ENCODE measurements at places on chromosomes 16 and 17.

GRCh38 chr16:57422026-57422944, 17.7 kb downstream of the CCL17 start:
- DNase-seq = no peak

GRCh38 chr17:75754378-75755204, 10.4 kb downstream of the GALK1 start:
- DNase-seq = no peak

DNA sequence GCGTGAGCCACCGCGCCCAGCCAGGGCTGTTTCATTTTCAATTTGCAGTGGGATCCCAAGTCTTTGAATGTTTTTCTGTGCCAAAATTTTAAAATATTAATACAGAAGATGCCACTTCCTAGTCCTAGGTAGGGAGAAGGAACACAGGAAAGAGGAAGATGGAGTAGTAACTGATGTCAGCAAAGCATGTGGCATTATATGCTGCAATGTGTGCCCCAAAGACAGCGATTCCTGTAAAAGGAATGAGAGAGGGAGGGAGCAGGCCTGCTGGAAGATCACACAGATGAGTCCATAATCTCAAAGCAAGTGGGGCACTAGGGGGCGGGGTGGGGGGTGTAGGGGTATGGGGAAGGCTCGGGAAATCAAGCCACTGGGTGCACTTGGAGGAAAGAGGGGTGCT, 23.4 kb upstream of the SSTR2 start:
- no peak for DNase-seq

GRCh38 chr17:63476459-63476853, 405 bp upstream of the ACE start:
- DNase-seq = peak; percentile 9

- DNase-seq = no peak
Measured at GRCh38 chr16:87604634-87605111, 2.4 kb downstream of the JPH3 start.

DNA sequence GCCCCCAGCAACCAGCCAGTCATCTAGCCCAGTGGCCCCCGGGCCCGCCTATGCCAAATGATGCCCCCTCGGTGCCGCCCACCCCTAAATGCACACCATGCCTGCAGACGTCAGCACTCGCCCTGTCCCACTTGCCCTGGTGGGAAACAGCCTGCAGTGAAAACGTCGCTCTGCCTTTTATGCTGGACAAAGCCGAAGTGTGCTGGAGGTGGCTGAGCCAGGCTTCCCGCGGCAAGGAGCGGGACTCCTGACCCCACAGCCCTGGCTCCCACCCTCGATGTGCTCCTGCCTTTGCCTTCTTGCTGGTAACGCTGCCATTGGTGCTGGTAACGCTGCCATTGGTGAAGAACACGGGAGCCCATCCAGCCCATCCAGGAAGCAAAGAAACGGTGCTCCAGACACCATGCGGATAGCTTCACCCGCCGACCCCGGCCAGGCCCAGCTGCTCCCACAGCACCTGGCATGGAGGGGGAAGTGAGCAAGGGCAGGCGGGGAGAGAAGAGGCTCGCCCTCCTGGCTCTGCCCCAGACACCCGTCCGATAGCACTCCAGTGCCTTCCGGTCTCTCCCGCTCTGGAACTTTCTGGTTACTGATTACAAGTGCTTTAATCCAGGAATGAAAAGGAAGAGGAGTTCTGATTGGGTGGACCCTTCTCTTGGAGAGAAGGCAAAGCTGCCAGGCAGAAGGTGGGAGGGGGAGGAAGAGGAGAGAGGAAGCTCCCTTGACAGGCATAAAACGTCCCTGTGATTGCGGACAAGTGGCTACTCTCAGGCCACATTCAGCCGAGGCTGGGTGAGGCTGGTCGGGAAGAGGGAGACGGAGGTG, 4.0 kb upstream of the BAIAP2 start:
- no peak for DNase-seq

DNA sequence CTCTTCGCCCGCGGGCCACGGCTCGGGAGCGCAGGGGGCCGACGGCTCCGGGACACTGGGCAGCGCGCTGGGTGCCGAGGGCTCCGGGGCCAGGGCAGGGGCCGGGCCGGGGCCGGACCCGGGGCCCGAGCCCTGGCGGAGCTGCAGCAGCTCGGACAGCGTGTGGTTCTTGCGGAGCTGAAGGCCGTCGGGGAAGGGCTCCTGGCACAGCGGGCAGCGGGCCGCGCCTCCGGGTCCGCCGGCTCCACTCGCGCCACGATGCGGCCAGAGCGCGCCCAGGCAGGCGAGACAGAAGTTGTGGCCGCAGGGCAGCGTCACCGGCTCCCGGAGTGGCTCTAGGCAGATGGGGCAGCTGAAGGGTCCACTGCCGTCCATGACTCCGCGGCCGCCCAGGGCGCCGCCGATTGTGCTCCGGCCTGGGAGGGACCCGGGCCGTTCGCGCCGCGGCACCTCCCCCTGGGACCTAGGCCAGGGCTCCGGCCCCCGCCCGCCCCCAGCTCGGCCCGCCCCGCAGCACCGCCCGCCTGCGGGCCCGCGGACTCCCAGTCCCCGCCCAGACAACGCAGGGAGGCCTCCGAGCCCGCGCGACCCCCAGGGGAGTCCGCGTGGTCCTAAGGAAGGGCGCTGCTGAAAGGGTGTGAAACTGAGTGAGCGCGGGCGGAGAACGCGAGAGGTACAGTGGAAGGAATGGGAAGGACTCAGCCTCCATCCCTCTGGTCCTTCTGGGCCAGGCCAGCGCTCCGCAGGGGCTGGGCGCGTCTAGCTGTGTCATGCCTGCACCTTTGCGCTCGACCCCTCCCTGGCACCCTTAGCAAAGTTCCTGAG, at the start of gene TRIM47:
TRIM47 (minus strand) TSS at position 408 of the 825 bp plus-strand sequence; CDS start at position 375, 33 bp downstream.
- DNase-seq = no peak

- no peak for DNase-seq
Measured at GRCh38 chr17:48894886-48895285, 2.3 kb downstream of the ATP5MC1 start.

- DNase-seq = no peak
Measured at GRCh38 chr16:79006765-79007164, 593.8 kb downstream of the MAF start.

DNA sequence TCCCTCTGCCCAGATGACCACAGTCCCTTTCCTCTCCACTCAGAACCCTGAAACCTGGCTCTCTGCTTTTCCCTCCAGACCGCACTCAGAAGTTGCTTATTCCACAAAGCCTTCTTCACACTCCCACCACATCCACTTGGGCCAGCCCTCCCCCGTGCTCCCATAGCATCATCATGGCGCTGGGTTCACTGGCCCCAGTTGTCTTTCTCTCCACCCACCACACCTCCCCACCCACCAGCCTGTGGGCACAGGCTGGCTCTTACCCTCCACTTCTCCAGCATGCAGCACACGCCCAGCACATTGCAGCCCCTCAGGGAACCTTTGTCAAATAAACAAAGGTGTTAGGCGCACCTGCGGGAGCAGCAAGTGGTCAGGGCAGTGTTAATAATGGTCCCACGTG, 130.0 kb downstream of the KATNIP start:
- no peak for DNase-seq

DNA sequence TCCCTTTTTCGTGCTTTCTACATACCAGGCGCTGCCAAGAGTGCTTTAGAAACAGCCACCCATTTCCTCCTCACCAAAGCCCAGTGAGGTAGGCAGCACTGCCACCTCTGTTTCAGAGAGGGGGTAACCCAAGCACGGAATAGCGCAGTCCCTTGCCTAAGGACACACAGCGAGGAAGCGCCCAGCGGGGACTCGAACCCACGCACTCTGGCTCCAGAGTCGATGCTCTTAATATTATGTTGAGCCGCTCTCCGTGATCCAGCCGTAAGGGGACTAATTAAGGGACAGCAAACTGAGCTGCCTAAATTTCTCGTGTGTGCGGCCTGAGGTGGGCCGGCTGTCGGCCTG, 497 bp downstream of the CES1 start:
- no peak for DNase-seq

DNA sequence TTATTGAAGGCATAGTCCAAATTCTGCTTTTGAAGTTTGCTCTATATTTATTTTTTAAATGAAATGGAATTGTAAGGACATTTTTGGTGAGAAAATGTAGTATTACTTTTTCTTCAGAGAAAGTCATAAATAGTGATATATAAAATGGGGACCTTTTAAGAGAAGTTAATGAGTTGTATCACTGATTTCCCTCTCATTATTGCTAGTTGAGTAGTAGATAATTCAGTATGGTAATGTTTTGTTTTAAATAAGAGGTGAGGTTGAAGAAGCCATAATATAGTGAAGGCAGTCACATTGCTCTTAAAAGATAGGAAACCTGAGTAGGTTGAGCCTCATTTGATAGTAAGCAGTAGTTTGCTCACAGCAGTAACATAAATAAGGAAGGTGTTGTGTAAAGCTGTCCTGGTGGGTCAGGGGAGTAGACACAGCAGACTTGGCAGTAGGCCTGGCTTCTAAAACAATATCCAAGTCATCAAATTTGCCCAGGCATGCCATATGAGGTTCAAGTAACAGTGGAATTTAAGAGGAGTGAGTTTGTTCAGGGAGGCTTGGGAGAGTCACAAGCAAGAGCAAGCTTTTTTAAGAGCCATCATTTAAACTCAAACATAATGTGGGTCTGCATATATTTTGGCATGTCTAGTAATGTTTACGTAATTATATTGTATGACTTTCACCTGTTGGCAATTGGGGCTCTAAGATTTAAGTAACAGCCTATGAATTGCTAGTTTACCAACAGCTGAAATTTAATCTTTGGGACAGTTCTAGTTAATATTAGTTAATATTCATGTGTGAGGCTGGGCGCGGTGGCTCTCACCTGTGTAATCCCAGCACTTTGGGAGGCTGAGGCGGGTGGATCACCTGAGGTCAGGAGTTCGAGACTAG, 6.5 kb downstream of the NFATC3 start:
- DNase-seq = no peak

DNA sequence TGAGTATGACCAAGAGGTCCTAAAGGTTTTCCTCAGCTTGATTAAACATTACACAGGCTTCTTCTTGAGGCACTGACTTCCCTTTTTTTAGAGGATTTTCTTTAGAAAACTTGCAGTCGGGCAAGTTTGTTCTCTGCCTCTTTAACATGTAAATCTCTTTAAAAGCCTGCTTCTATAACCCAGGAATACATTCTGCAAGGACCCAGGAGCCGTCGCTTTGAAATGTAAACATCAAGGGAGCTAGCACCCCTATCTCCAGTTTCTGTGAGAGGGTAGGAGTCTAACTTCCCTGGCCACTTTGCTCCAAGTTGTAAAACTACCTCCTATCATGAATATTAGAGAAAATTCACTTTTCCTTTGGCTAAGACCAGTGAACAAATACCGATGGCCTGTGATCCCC, 201.5 kb upstream of the CPHXL start:
- DNase-seq = no peak

GRCh38 chr17:33377837-33378595, 84.9 kb upstream of the ASIC2 start:
- DNase-seq = no peak

DNA sequence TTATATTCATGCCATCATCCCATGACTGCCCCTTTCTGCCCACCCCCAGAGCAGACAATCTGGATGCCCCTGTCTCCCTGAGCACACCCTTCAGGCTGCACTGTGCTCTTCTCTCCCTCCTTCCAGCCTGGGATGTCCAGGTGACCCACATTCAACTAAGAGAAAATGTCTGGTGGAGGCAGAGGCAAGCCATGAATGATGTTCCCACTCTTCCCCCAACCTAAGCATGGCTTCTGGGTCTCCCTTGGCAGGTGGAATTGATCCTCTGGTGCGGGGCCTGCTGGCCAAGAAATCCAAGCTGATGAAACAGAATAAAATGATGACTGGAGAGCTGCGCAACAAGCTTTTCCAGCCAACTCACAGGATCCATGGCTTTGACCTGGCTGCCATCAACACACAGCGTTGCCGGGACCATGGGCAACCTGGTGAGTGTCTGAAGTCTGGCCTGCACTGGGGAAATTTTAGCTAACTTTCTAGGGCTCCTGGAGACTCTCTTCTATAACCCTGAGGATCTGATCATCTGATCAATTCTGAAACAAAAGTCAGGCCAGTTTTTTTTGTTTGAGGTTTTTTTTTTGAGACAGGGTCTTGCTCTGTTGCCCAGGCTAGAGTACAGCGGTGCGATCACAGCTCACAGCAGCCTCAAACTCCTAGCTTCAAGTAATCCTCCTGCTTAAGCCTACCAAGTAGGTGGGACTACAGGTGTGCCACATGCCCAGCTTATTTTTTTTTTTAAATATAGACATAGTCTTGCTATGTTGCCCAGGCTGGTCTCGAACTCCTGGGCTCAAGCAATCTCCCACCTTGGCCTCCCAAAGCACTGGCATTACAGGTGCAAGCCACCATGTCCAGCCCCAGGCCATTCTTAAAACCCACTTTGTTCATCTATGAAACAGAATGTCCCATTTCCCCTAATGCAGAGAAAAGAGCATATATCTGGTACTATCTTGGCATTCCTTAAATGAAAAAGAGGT, 14.5 kb downstream of the MPO start:
- DNase-seq = no peak

DNA sequence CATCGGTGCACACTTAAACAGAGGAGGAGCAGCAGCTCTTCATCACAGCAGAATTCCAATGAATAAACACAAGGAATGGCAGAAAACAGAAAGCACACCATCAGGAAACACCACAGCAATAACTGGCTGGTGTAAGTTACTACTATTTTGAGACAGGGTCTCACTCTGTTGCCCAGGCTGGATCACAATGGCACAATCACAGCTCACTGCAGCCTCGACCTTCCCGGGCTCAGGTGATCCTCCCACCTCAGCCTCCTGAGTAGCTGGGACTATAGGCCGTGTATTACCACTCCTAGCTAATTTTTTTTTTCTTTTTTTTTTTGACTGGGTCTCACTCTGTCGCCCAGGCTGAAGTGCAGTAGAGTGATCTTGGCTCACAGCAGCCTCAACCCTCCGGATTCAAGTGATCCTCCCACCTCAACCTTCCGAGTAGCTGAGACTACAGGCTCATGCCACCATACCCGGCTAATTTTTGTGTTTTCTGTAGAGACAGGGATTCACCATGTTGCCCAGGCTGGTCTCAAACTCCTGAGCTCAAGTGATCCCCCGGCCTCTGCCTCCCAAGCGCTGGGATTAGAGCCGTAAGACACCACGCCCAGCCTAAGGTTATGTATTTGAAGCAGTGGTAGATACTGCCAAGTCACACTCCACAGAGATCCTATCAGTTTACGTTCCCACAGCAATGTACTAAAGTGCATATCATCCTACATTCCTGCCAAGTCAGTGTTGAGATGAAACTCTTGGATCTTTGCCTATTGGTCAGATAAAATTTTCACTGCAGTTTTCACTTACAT, 20.7 kb downstream of the TRAP1 start:
- no peak for DNase-seq
